Stimulated activated CD4-positive, alpha-beta T cell treated with anti-CD3 and anti-CD28 coated beads, Interleukin-4, amount 100 ng/mL, for 1 hour (primary cell): ENCODE measurements at places on chromosomes 13 and 19.
A peak's percentile ranks its signal among the peaks of the same experiment; 100 is the strongest.

DNA sequence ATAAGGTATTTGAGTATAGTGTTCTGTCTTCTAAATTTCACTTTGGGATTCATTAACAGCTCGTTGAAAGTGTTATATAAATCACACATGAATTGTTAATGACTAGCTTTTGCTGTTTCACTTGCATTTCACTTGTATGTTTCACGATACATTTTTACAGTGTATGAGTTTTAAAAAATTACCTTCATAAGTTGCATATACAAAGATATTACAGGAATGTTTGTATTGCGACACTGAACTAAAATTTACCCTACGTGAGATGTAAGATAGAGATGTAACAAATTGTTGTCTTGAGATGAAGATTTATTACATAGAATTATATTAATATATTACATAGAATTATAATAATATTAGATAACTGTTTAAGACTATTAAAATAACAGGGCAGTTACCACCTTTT lies 1.5 kb downstream of the CDC16 start:
- no peak for DNase-seq

GRCh38 chr19:52990759-52991418 lies 22.8 kb upstream of the ERVV-1 start:
- DNase-seq: no peak

- no peak for DNase-seq
Measured at GRCh38 chr13:89163096-89163495, 1491.9 kb downstream of the SLITRK5 start.

GRCh38 chr13:79141082-79141481 lies 265.0 kb downstream of the RBM26 start:
- DNase-seq: no peak

- DNase-seq: peak; percentile 34
Measured at GRCh38 chr19:50909240-50910070, 1.7 kb downstream of the KLK4 start.
